ENCODE measurements at places on chromosomes 3 and 15. TPM values are rescaled to one million over a fixed set of nuclear protein-coding genes. Genes with fewer than 3 reads are reported as not detected.
A peak's percentile ranks its signal among the peaks of the same experiment; 100 is the strongest.

DNA sequence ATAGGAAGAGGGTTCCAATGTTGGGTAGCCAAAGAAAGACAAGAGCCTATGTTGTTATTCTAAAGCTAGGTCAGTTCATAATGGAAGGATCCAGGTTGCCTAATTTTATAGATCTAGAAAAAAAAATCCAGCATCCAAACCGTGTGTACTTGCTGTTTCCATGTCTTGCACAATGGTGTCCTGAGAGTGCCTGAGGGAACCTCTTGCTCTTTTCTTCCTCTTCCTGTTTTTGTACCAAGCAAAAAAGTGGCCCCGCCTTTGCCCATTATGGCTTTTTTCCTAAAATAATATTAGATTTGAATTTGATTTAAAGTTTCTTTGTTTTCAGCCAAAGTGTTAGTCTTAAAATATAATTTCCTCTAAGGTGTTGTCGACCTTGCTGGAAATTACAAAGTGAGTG is 224.4 kb downstream of the RYR3 start:
- DNase-seq = no peak
- H3K4me1 ChIP-seq = no peaks in the 10 kb centered on the region
- H3K27me3 ChIP-seq = peaks cover 3% of the 10 kb centered on the region
- no peak overlapping the region for H3K27ac ChIP-seq
- no peaks in the 10 kb centered on the region for H3K36me3 ChIP-seq
- H3K4me3 ChIP-seq = no peak overlapping the region

DNA sequence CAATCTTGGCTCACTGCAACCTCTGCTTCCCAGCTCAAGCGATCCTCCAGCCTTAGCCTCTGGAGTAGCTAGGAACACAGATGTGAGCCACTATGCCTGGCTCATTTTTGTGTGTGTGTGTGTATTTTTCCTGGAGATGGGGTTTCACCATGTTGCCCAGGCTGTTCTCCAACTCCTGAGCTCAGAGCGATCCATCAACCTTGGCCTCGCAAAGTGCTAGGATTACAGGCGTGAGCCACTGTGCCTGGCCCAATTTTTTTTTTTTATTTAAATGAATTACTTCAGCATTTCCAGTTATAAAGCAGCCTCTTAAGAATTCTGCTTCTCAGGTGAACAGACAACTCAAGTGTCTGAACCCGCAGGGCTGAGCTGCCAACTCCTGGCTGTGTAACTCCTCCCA is 20.1 kb upstream of the ST3GAL6 start:
- H3K4me1 ChIP-seq = peaks cover 6% of the 10 kb centered on the region
- no peak overlapping the region for H3K4me3 ChIP-seq
- no peaks in the 10 kb centered on the region for H3K36me3 ChIP-seq

GRCh38 chr3:50478051-50478450 is 25.4 kb downstream of the CACNA2D2 start:
- DNase-seq = no peak
- H3K27me3 ChIP-seq = no peaks in the 10 kb centered on the region
- no peaks in the 10 kb centered on the region for H3K4me1 ChIP-seq
- H3K36me3 ChIP-seq = no peaks in the 10 kb centered on the region
- no peak overlapping the region for H3K27ac ChIP-seq

GRCh38 chr3:89184151-89184995 is 77.0 kb downstream of the EPHA3 start:
- no peak overlapping the region for H3K4me3 ChIP-seq
- H3K27ac ChIP-seq = peak overlapping the region; percentile 10
- DNase-seq = no peak
- H3K36me3 ChIP-seq = no peaks in the 10 kb centered on the region

GRCh38 chr3:129490273-129490675 is 38.2 kb upstream of the RHO start:
- H3K4me1 ChIP-seq = peaks cover under 1% of the 10 kb centered on the region
- no peaks in the 10 kb centered on the region for H3K36me3 ChIP-seq
- H3K27me3 ChIP-seq = no peaks in the 10 kb centered on the region
- DNase-seq = peak; percentile 92
- H3K27ac ChIP-seq = peak overlapping the region; percentile 58

DNA sequence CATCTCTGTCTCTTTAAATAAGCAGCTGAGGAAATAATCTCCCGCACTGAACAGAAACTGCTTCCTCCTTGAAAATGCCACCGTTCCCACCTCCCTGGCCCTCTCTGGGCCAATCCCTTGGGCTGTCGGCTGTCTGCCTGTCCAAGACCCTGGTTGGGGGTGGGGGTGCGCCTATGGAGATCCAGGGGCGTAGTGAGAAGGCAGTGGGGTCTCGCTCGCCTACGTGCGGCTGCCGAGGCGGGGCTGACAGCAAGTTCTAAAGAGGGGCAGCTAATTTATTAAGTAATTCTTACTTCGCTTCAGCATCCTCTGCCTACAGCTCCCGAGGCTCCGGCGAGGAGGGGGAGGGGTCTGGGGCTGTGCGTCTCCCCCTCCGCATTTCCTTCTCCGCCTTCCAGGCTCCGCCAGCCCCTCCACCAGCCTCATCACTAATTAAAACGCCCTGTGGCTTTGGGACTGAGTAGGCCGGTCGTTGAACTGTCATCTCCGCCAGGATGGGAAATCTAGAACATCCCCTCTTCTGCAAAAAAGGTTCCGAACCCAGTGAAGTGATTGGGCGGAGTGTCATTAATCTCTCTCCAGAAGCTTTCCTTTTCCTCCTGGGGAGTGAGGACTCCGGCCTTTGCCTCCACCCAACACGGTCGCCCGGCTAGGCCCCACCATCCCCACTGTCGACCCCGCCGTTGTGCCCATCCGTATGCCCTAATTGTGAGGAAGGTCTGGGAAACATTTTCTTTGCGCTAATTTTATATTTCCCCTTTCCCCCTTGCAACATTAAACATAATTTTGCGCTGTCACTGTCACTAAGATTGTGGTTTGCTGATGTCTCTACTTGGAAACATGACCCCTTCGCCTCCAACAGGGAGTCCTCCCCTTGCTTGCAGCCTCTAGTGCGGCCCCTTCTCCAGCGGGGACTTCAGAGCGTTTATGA is 16.9 kb downstream of the NR2F2 start:
- H3K36me3 ChIP-seq = no peaks in the 10 kb centered on the region
- H3K4me3 ChIP-seq = no peak overlapping the region
- H3K27ac ChIP-seq = no peak overlapping the region
- no peak for DNase-seq
- peaks cover 28% of the 10 kb centered on the region for H3K4me1 ChIP-seq

GRCh38 chr3:99969136-99969535 is 145.2 kb downstream of the FILIP1L start:
- no peak for DNase-seq
- no peaks in the 10 kb centered on the region for H3K27me3 ChIP-seq
- peaks cover 13% of the 10 kb centered on the region for H3K4me1 ChIP-seq
- H3K36me3 ChIP-seq = no peaks in the 10 kb centered on the region

- H3K27ac ChIP-seq = no peak overlapping the region
- H3K4me3 ChIP-seq = no peak overlapping the region
- H3K36me3 ChIP-seq = no peaks in the 10 kb centered on the region
- no peak for DNase-seq
- H3K4me1 ChIP-seq = no peaks in the 10 kb centered on the region
Observed at GRCh38 chr15:90970274-90970673, 15.6 kb downstream of the RCCD1 start.

DNA sequence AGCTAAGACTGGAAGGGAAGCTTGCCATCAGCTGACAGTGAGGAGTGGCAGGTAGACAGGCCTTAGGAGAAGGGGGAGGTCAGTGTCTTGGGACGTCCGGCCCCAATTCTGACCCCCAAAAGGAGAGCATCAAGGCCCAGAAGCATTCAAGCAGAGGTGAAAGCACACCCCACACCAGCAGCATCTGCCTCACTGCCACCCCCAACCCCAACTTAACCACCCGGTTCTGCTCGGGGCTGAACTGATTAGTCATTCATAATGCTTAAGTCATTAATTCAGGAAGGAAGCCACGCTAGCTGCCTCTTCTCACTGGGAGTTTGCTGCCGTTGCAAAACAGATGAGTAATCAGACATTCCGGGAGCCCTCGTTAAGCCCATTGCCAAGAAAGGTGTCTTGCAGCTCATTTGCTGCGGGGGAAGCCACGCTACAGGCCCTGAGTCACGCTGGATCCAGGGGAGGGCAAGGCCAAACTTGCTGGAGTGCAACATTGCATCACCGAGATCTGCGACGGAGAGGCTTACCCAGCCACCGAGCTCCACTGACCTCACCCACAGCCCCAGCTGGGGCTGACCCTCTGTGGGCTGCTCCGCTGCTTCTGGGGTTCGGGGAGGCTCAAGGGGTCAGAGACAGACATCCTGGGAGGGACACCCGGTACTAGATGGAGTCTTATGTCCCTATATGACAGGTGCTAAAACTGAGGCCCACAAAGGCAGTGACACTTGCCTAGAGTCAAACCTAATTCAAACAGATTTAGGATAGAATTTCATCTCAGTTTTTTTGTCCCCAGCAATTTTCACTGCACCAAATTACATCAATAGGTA is 46.4 kb upstream of the HES1 start:
- H3K4me1 ChIP-seq = peaks cover 18% of the 10 kb centered on the region
- H3K27ac ChIP-seq = peak overlapping the region; percentile 75
- H3K4me3 ChIP-seq = no peak overlapping the region
- H3K36me3 ChIP-seq = no peaks in the 10 kb centered on the region

DNA sequence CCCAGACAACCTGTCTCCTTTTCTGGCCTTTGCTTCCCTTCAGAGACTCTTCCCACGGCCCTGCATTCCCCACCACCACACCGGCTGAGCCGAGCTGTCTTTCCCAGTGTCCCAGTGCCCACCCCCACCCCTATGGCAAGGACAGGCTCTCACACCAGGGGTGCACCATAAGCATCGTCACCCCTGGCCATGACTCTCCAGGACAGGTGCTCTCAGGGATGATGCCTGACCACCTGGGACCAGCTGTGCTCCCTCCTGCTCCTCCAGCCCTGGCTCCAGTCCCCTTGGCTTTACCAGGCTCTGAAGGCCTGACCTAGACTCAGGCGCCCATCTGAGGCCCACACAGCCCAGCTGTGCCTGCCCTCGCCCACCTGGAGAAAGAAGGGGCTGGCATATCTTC is 17.6 kb upstream of the SEMA3F start:
- peaks cover 31% of the 10 kb centered on the region for H3K4me1 ChIP-seq
- H3K27me3 ChIP-seq = peaks cover 6% of the 10 kb centered on the region
- peak overlapping the region; percentile 81 for H3K27ac ChIP-seq

DNA sequence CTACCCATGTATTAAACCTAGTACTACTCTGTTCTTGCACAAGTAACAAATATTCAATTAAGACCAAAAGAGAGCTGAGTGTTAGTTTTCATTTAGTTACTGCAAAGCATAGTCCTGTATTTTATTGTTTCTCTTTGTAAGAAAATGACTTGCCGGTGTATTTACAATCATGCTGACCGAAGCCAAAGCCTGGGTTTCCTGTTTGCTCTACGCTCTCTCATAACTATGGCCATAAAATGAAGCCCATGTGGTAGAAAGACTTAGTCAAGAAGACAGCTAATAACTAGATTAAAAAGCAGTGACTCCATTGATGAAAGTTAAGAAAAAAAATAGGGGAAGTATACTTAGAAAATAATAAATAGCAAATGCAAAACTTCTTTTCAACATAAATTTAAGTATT is 479.9 kb downstream of the CNTN4 start:
- no peak overlapping the region for H3K4me3 ChIP-seq
- DNase-seq = peak; percentile 30
- peak overlapping the region; percentile 20 for H3K27ac ChIP-seq

- no peak within 1 kb of the TSS for H3K27ac ChIP-seq
- H3K27me3 ChIP-seq = no peaks in the 10 kb centered on the region
- no peak for DNase-seq
- no peak within 1 kb of the TSS for H3K4me3 ChIP-seq
- no peaks in the 10 kb centered on the region for H3K36me3 ChIP-seq
Observed at GRCh38 chr15:78234515-78235040, at the start of gene ACSBG1. Gene ACSBG1, minus strand, starts transcription at chr15:78234565. Its CDS starts 64 bp downstream, at chr15:78234501.

GRCh38 chr3:101850246-101851051 is 1.1 kb downstream of the NFKBIZ start:
- H3K36me3 ChIP-seq = peaks cover 9% of the 10 kb centered on the region
- DNase-seq = no peak
- H3K27ac ChIP-seq = peak overlapping the region; percentile 99
- H3K4me1 ChIP-seq = peaks cover 22% of the 10 kb centered on the region
- H3K27me3 ChIP-seq = no peaks in the 10 kb centered on the region

GRCh38 chr15:42267286-42267685 is 5.7 kb upstream of the GANC start:
- H3K4me3 ChIP-seq = no peak overlapping the region
- H3K27ac ChIP-seq = no peak overlapping the region
- no peak for DNase-seq
- no peaks in the 10 kb centered on the region for H3K27me3 ChIP-seq
- no peaks in the 10 kb centered on the region for H3K36me3 ChIP-seq

- H3K4me3 ChIP-seq = no peak overlapping the region
- no peaks in the 10 kb centered on the region for H3K27me3 ChIP-seq
- H3K4me1 ChIP-seq = peaks cover 11% of the 10 kb centered on the region
- peak overlapping the region; percentile 18 for H3K27ac ChIP-seq
Observed at GRCh38 chr15:99385865-99386264, 134.6 kb downstream of the LRRC28 start.

DNA sequence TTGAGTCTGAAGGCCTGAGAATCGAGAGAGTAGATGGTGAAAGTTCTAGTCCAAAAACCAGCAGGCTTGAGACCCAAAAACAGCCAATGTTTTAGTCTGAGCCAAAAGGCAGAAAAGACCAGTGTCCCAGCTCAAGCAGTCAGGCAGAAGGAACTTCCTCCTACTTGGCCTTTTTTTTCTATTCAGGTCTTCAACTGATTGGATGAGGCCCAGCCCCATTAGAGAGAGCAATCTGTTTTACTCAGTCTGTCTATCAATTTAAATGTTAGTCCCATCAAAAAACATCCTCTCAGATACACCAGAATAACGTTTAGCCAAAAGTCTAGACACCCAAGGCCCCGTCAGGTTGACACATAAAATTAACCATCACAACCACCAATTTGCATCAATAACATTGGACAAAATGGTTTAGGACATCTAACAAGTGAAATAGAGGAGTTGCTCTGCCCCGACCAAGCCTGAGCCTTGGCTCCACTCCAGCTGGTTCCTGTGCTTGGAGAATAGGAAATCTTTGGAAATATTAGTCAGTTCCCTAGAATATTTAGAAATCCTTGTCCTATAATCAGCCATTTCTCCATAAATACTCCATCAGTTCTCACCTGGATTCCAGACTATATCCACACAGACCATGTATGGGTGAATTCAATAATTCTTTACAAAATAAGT is 51.4 kb upstream of the LIPC start:
- H3K27me3 ChIP-seq = no peaks in the 10 kb centered on the region
- no peak overlapping the region for H3K4me3 ChIP-seq
- H3K27ac ChIP-seq = no peak overlapping the region
- H3K36me3 ChIP-seq = no peaks in the 10 kb centered on the region

Gene CDHR4
- 0.57 TPM for polyA plus RNA-seq

Gene SERPINI2
- polyA plus RNA-seq = not detected

Gene SCN5A
- 0.97 TPM for polyA plus RNA-seq

Gene HRG
- polyA plus RNA-seq = 2.1 TPM

Gene VIPR1
- polyA plus RNA-seq = 17.3 TPM

Gene KCNMB2
- not detected for polyA plus RNA-seq

Gene ZDHHC23
- 1.9 TPM for polyA plus RNA-seq
